ENCODE measurements at places on chromosomes 4 and X.

GRCh38 chrX:39642071-39642470 is 455.7 kb downstream of the BCOR start:
- DNase-seq, result no peak

DNA sequence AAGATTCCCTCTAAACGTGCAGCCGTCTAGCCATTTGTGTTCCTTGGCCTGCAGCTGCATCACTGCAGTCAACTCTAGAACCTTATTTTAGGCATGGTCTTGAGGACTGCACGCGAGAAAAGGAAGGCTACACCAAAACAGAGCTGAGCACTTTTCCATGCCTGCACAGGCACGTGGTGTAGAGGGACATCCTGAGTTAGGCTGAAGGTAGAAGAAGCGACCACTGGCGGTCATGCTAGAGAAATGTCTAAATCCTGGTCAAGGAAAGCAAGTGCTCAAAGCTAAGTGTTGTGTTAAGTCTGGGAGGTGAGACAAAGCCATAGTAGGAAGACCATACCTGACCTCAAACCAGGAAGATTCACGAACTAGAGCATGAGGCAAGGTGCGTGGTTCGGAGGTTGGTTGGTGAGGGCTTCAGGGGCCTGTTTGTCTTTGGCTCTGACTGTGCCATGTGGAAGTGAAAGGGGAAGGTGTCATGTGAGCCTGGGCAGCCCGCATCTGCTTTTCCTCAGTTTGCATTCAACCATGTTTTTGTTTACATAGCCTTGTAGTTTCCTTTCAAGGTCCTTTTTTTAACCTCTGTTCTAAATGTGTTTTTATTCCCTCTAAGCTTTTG is 203.8 kb downstream of the AASDH start:
- no peak for DNase-seq

GRCh38 chr4:70518716-70519115 is 347 bp downstream of the AMTN start:
- no peak for DNase-seq

DNA sequence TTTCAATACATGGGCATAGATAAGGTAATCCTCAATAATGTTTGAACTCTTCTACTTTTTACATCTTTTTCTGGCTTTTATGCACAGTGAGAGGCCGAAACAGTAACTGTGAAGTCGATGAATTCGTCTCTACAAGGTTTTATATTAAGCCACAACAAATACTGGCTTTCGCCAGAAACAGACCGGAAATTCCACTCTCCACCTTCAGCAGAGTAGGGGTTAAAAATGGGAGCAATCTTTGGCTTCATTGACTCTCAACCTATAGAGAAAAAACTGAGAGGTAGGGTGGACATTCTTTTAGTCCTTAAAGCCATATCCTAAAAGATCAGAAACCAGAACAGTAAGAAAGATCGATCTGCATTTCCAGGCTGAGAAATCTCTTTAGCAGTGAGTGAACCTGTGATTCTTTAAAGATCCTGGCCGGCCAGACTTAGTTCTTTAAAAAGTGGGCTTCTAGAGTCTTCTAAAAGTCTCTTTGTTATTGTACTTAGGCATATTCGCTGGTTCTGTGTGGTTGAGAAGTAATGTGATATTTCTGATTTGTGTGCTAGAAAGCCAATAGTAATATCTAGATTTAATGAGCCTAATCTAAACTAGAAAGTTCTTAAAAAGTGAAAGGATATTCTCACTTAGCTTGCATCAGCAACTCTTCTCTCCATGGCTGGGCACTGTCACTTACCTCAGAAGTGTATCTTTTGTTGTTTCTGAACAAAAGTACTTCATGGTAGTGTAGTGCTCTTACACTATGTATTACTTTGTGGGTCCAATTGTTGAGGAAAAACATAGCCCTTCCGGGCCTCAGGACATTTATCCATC is 2.0 kb downstream of the HSPA4L start:
- DNase-seq, result no peak

- DNase-seq, result no peak
Measured at GRCh38 chr4:86302830-86303229, 57.0 kb downstream of the MAPK10 start.

DNA sequence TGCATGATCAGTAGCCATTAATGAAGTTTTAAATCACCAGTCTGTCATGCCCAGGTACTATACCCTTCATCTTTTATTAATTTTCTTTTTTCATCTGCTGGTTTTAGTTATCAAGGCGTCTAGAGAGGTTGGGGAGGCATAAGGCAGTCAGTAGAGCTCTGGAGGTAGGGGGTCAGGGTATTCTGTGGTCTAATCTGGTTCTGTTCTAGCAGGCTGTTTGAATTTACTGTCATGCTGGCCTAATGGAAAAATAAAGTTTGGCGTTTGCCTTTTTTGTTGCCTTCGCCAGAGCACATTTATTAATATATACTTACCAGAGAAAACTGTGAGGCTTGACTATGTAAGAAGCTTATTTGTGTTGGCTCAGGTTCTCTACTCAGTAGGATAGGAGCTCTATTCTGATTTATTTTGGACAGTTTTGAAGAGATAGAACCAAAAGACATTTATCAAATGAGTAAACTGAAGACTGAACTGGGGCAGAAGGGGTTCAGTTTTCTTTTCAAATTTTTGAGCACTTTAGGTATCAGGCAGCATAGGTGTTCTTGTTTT is 46.9 kb downstream of the TMEM131L start:
- DNase-seq, result no peak
